Stimulated activated CD4-positive, alpha-beta T cell treated with anti-CD3 and anti-CD28 coated beads, Interleukin-15, amount 100 ng/mL, for 1 hour (primary cell): ENCODE measurements at places on chromosomes 4 and X.

DNA sequence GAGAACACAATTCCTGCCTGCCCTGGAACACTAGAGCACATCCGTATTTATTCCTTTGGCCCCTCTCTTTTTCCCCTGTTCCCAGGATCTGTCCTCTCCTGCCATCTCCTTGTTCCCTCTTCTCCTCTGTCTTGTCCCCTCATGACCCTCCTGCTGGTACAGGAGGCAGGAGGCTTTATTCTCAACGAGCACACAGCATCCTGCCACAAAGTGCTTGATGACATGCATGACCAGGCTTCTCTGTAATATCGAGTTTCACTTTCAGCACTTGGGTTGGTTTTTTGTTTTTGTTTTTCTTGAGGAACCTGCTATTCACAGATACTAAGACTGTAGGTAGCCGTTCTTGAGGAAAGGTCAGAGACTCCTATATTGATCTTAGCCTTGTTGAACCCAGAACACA lies 35.3 kb downstream of the NALF2 start:
- no peak for DNase-seq

DNA sequence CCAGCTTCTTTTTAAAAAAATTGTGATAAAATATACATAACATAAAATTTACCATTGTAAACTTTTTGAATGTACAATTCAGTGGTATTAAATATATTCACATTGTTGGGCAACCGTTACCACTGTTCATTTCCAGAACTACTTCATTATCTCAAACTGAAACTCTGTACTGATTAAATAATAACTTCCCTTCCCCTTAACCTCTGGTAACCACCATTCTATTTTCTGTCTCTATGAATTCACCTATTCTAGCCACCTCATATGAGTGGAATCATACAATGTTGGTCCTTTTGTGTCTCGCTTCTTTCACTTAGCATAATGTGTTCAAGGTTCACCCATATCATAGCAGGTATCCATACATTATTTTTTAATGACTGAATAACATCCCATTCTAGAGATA lies 8.3 kb downstream of the GPR50 start:
- DNase-seq, result no peak

DNA sequence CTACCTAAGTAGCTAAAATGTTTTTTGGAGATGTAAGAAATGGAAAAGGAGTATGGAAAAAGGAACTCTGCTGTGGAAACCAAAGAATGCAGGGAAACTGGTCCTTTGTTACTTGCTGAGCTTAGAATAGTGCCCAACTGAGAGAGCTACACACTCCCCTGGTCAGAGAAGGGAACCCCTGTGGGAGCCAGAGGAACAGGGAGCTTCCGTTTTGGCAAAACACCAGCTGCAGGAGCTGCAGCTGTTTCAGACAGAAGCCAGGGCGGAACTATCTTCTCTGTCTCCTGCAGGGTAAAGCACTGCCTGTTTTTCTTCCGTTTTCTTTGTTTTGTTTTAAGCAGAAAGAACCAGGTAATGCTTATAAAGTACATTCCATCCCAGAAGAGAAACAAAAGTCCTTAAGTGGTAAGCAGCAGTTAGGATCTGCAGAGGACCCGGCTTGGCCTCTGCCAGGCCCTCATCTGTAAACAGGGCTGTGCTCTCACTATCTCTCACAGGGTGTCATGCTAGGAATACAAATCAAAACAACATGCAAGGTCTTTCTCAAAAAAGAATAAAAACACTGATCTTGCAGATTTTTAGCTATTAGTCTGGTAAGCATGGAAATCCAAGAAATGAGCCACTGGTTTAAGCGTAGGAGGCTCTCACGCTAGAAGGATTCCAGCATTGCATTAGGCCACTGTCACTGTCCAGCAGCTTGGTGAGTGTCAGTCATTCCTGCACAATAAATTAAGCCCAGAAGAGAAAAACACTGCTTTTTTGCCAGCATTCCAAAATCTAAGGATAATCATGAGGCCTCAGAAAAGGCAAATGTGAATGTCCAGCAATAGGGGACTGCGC lies 76.1 kb downstream of the CHST7 start:
- no peak for DNase-seq

DNA sequence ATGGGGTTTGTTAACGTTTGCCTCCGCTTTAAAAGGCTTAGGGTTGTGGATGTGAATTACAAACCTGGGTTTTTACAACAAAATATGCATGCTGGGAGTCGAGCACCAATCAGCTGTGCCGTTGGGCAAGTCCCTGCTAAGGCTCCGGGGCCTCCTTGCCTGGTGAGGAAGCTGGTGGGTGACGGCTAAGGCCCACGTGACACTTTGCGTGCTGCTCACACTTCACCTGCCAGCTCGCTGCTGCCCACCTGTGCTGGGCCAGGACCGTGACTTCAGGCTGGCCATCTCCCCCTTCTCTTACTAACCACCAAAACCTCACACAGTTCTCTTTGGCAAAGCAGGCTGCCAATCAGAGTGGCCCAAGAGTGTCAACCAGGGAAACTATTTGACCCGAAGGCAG lies 178.3 kb downstream of the AFAP1 start:
- DNase-seq, result no peak

DNA sequence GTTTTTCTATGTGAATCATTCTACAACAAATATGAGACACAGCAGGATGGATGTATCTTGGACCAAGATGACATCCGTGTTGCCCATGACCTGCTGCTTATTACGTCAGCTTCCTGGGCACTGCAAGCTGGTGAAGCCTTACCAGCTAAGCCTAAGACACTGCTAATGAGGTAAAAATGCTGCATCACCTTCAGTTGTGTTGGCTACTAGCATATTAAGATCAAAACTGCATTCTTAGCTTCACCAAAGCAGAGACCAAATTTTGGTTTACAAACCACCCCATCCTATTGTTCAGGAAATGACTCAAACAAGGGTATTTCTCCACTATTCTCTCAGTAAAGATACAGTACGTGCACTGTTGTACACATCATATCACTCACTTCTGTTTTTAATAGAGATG lies 50.3 kb downstream of the MAML3 start:
- no peak for DNase-seq
